ENCODE measurements at places on chromosomes 11 and 22.

- no peak for DNase-seq
Measured at GRCh38 chr11:104841185-104841584, 57.1 kb downstream of the CASP12 start.

- no peak for DNase-seq
Measured at GRCh38 chr11:117427356-117427874, 99.8 kb downstream of the CEP164 start.

DNA sequence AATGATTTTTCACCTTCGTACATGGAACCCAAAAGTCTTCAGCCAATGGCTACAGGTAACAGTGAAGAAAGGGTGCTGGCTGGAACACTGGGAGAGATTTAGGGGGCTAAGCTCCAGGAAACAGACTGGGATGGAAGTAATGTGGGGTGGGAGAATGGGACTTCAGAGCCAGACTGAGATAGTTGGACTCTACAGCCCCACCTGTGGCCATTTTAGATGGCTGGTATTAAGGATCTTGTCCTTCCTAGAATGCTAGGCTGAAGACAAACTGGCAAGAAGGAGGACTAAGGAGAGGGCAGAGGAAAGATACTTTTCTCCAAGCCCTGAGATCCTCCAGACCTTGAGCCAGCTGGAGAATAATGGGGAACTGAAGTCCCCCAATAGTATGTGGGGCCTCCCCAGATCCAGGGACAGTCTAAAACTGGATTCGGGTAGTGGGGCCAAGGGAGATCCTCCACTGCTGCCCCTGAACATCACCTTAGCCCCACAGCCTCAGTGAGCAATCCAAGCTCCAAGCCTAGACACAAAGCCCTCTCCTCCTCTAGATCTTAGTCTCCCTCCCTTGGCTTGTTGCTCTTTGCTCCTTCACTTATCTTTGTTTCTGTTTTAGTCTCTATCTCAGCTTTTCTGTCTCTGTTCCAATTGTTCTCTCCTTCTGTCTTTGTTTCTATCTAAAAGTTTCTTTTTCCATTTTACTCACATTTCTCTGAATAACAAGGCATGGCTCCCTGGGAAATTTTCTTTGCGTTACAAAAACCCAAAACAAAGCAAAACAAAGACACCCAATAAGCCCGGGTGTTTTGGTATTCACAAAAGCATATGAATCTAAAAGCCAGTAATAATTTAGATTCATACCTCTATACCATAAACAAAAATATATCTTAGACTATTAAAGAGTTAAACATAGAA is 16.2 kb upstream of the RRAS2 start:
- DNase-seq = no peak

DNA sequence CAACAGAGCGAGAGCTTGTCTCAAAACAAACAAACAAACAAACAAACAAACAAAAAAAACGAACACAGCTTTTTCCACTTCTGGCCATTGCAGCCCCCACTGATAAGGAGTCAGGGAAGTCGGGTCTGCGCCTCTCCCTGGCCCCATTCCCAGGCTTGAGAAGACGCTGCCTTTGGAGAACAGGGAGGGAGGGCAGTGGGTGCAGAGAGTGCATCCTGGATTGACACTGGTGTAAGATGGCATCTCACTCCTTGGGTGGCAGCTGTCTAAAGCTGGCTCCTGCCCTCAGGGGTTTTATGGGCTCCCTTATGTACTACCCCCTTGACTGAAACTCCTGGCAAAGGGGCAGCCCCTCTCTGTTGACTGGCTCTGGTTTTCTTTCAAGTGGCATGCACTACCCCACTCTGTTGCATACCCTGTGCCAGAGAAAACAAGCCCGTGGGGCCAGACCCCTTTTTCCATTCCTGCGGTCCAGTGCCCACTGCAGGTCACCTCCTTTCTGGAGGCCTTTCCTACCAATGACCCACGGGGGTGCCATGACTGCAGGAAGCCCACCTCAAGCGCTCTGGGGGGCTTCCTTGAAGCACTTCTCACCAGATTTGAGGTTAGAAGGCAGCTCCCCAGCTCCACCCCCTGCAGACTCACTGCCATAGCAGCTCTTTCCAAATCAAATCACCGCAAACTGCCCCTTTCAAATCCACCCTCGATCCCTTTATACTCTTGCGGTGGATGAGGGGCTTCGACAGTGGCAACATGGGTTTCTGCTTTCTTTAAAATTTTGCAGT is 12.7 kb downstream of the DRAP1 start:
- no peak for DNase-seq
